ENCODE measurements at places on chromosomes 6 and 20.

- no peak for DNase-seq
These were observed 9.5 kb downstream of the BCLAF1 start for GRCh38 chr6:136280032-136280609.

DNA sequence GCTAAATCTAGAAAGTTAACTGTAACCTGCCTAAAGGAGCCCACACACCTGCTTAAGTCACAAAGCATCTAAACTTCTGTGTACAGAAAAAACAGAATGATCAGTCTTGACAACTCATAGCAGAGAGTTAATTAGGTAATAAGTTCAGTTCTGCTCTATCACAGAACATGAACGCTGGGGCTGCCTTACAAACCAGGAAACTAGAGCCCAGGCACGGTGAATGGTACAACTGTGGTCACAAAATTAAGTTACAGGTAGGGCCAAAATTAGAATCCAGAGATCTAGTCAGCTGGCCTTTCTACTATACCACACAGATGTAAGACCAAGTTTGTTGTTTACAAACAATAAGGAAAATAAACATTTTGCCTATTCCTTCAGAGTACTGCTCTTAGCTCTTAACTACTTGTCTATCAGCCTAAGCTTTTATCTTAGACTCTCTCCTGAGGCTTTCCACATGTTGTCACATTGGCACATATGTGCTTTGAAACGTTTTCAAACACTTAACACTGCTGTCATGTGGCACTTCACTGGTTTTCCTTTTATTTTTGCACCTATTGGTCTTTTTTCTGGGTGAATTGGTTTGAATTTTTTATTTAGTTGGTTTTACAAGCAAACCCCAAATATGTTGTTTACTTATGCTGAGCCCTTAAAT lies 75.7 kb downstream of the SIM1 start:
- DNase-seq = no peak

GRCh38 chr6:147345902-147346301 lies 141.7 kb downstream of the STXBP5 start:
- no peak for DNase-seq

DNA sequence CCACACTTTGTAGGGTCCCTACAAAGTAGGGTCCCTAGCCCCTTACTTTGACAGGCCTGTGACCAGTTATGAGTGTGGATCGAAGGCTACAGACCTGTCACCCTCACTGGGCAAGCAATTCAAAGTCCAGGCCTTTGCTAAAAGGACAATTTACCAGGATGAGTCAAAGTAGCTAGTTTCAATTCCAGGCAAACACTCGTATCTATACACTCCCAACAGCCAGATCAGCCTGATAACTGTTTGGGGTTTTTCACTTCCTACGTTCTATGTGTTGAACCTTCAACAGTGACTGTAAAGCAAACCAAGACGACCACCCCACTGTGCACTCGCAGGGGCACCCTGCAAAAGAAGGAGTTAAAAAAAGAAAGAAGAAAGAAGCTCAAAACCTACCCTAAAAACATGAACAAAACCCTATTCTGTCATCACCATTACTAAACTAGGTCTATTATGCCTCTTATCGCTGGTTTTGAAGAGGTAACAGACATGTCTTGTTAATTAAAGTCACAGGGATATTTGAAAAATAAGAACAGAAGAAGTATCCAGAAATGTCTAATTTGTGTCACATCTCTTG lies 3.2 kb downstream of the GFOD1 start:
- no peak for DNase-seq

GRCh38 chr6:2072453-2072852 lies 173.0 kb downstream of the GMDS start:
- DNase-seq = peak; percentile 39

GRCh38 chr6:139932671-139933070 lies 558.2 kb upstream of the CITED2 start:
- no peak for DNase-seq
